Muscle of leg (tissue), 16 donors: ENCODE measurements at places on chromosomes 11 and 22.

GRCh38 chr11:46916286-46917108 lies 1.9 kb downstream of the LRP4 start:
- peak; percentile 92 for DNase-seq

DNA sequence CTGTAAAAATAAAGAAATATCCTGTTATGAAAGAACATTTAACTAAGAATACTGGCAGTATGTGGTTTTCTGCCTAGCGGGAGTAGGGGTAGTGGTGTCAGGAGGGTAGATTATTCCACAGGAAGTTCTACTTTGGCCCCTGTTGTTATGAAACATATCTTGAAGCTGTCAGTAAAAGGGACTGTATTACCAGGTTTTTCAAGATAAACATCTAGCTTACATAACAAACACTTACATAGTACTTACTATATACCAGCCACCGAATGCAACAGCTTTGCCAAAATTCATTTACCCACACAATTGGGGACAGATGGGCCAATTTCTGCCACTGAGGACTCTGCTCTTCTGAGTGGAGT lies 3.7 kb downstream of the TMEM123 start:
- no peak for DNase-seq

GRCh38 chr22:48753752-48754517 lies 1073.7 kb downstream of the BRD1 start:
- no peak for DNase-seq

GRCh38 chr11:46099963-46100316 lies 21.3 kb downstream of the PHF21A start:
- DNase-seq, result peak; percentile 15

GRCh38 chr11:128297805-128298204 lies 289.6 kb downstream of the ETS1 start:
- no peak for DNase-seq

GRCh38 chr11:41666951-41667653 lies 207.7 kb upstream of the LRRC4C start:
- no peak for DNase-seq

DNA sequence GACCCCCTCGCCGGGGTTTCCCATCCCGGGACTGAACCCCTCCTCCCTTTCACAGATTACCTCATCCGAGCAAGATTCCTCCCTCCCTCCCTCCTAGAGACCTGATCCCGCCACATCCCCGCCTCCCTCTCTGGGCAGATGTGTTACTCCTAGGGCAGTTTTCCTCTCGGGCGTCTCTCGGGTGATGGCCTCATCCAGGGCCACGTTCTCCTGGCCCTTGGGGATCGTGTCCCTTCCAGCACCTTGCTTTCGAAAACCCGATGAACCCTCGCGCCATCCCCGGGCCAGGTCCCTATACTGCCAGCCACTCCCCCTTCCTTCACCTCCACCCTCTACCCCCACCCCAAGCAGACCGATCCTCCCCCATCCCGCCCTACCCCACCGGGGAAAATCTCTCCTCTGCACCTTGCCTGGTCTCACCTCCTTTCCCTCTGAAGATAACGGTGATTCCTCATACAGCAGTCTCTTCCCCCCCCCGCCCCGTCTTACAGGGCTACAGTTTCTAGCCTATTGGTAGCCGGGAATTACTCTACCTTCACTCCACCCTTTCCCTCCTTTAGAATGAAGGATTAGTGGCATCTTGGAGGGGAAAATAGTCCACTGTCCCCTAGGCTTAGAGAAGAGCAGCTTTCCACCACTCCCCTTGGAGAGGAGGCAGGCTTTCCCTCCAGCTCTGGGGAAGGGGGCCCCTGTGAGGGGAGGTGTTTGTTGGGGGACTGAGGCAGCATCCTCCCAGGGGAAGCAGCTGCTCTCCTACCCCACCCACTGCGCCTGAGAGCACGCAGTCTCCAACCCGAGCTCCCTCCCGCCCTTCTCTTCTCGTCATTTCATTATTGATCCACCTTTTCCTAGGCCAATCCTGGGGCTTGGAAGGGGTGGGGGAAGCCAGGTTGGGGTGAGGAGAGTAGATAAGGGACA lies 1.2 kb downstream of the KMT2A start:
- peak; percentile 82 for DNase-seq

DNA sequence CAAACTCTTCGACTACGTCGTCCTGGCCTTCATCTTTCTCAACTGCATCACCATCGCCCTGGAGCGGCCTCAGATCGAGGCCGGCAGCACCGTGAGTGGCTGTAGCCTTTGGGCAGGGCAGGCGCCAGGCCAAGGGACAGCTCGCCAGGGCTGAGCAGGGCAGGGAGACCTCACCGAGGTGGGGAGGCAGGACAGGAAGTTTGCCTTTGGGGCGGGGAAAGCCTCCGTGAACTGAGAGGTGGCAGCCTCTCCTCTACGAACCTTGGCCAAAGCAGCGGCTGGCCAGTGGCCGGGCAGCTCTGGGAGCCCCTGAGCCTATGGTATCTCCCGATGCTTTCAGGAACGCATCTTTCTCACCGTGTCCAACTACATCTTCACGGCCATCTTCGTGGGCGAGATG lies 93.2 kb downstream of the CACNA1I start:
- DNase-seq, result no peak

DNA sequence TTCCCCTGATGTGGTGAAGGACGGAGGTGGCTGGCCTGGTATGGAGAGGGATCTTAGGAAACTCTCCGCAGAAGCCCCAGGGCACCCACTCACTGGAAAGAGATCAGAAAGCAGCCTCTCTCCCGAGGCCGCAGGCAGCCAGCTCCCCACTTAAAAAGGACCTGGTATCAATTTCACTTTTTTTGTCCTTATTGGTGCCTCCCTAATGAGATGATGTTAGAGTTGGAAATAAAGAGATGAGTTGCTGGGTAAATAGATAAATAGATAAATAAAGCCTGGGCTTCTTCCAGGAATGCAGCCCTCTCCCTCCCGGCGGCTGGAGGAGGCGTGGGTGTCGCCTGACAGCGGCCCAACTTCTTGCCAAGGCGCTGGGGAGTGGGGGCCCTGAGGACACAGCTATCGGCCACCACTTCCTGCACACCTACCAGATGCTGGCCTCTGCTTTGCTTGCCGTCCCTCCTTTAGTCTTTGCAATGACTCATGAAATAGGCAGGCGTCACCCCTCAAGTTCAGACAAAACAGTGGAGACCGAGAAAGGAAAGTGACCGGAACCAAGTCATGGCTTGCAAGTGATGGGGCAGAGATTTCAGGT lies 42.9 kb downstream of the LINC01488 start:
- DNase-seq, result no peak

- no peak for DNase-seq
These were observed 10.1 kb downstream of the MMP12 start for GRCh38 chr11:102864724-102865123.

- DNase-seq, result no peak
These were observed 72.1 kb downstream of the LRRC32 start for GRCh38 chr11:76598426-76598839.

DNA sequence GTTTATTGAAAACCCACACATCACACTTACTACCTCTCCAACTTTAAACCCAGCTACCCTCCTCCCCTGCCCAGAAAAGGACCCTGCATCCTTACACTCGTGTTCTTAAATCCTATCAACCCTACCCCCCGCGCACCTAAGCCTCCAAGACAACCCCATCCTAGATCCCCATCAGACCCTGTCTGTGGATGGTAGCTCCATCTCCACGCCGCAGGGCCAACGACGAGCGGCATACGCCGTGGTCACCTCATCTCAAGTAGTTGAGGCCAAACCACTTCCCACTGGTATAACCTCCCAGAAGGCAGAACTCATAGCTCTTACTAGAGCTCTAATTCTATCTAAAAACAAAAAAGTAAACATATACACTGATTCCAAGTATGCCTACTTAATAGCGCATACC lies 9.4 kb upstream of the OR56A3 start:
- no peak for DNase-seq

GRCh38 chr11:29333993-29334775 lies 682.6 kb downstream of the KCNA4 start:
- DNase-seq, result peak; percentile 63

GRCh38 chr11:859394-860131 lies 16.9 kb downstream of the TSPAN4 start:
- peak; percentile 88 for DNase-seq

DNA sequence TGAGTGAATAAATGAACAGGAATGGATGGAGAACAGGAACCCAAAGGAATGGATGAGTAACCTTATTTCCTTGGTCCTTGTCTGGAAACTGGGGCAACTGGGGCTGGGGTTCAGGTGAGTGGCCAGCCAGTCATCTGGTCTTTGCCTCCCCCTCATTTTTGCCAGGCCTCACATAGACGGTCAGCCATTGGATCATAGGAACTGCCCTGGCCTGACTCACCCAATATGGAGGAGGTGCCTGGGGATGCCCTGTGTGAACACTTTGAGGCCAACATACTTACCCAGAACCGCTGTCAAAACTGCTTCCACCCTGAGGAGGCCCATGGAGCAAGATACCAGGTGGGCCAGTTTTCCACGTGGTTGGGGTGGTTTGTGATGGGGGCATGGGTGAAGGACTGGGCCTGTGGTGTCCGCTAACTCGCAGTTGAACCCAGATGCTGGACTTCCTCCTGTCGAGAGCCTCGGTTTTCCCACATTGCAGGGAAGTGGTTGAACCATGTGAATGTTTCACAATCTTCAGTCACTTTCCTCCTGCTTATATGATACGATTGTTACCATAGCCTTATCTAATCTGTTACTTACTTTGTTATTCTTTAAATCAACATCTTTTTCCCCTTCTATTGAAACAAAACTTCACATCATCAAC lies 4.4 kb downstream of the TRIOBP start:
- peak; percentile 46 for DNase-seq

DNA sequence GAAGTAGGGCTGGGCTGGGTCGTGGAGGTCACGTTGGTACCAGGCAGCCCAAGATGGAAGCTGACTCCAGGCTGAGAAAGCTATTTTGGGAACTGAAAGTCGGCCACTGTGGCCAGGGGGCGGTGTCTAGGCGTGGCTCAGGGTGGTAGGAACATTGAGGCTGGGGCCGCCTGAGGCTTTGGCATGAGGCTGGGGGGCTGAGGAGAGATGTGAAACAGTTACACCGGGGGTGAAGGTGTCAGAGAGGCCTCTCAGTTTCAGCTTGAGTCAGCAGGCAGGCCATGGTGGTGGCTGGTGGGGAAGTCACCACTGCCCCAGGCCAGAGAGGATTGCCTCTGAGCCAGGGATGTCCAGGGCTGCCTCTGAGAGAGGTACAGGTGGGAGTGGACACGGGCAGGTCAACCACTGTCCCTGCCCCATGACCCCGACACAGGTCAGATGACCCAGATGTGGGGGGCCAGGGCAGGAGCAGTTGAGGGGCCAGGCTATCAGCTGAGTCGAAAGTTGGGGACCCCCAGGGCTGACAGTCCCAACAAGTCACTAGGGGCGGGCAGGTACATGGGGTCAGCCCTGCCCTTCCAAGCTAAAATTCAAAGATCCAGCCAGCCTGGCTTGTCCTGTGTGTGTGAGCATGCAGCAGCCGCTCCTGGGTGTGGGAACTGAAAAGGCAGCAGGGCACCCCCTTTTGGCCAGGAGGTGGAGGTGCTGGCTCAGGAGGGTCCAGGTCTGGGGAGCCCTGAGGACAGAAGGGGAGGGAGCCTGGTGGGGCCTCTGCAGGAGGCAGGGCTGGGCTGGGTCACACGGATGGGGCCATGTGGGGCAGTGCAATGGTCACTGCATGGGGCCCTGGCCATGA lies 7.2 kb downstream of the KCNK7 start:
- DNase-seq, result peak; percentile 73

- DNase-seq, result peak; percentile 26
These were observed 11.2 kb upstream of the RBM4B start for GRCh38 chr11:66688561-66689534.

DNA sequence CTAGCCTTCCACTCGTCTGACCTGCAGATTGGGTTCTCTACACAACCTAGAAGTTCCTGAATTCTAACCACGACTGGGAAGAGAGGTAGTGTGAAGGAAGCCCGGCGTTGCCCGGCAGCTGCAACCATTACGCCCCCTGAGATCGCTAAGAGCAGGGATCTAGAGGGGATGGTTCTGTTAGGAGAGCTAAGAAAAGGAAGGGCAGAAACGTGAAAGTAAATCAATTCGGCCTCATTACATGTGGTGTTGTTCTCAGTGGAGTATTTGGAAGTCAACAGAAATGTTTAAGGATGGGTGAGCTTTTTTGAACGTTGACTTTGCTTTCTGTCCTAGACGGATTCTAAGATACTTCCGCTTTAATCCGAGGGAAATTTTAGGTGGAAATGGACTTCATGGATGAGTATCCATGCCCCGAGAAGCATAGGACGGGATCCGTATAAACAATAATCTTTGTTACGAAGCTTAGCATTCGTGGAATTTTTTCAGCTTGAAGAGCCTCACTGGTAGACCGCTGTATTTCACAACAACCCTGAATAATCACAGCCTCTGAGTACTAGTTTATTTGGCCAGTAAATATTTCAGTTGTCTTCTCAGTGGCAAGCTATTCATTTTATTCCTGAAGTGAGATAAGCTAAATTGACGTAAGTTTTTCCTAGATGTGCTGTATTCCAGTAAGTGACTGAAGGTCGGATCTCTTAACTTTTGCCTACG lies 629 bp downstream of the ATP5MG start:
- DNase-seq, result no peak

GRCh38 chr22:24051568-24051967 lies 40.5 kb downstream of the CABIN1 start:
- peak; percentile 16 for DNase-seq

DNA sequence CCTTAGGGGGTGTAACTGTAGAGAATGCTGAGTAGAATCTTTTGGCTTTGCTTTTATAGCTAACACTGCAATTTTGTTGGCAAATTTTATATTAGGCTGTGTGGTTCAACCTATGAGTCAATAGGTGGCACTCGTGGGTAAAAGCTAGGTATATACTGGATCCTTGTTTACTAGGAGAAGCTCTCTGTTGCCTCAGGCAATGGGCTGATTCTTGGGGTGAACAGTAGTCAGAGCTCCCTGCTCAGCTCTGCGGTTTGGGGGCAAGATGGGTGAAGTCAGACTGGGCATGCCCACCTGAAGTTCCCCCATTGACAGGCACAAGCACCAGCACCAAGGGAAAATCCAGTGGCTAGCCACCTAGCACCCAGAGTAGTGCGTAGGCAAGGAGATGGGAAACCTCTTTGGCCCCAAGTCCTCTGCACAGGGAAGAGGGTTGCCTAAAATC lies 238.7 kb downstream of the FAM181B start:
- no peak for DNase-seq
